SK-MEL-5 (cell line): ENCODE measurements at places on chromosomes 2 and 18. TPM values are rescaled to one million over a fixed set of nuclear protein-coding genes. Genes with fewer than 3 reads are reported as not detected.

DNA sequence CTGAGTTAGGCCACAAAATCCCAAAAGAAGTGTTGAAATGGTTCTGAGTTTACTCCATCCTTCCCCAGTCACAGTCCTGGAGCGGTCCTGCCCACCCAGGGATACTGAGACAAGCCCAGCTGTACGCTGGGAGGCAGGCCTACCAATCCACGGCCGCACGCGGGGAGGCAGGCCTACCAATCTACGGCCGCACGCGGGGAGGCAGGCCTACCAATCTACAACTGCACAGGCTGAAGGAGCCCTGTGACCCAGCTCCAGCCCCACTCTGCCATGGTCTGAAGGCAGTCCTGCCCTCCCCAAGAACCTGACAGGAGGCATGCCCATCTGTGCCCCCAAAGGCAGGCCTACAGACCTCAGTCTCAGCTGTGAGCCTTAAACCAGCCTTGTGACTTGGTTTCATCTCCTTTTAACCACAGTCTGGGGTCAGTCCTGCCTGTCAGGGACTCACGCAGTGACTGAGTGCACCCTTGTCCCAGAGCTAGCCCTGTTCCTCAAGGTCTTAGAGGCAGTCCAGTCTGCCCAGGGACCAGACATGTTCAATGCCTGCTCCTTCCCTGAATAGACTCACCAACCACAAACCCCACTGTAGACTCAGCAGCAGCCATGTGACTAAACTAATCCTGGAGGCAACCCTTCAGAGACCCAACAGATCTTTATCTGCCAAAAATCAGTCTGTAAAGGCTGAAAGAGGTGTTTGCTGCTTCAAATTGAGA lies 36.8 kb downstream of the GPC1 start:
- DNase-seq: no peak

DNA sequence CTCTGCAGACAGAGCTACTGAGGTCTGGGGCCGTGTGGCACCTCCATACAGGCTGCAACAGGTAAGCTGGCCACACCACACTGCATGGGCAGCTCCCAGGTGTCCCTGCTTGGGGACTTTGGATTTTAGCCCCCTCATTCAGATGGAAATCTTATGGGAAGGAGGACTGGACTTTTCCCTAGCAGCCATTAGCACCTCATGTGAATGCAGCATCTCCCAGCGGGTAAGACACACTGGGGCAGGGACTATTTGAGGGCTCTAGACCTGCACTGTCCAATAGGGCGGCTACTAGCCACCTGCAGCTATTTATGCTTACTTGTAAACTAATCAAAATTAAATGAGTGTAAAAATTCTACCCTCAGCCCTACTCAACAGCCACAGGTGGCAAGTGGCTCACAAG lies 34.2 kb upstream of the GLI2 start:
- DNase-seq: no peak

DNA sequence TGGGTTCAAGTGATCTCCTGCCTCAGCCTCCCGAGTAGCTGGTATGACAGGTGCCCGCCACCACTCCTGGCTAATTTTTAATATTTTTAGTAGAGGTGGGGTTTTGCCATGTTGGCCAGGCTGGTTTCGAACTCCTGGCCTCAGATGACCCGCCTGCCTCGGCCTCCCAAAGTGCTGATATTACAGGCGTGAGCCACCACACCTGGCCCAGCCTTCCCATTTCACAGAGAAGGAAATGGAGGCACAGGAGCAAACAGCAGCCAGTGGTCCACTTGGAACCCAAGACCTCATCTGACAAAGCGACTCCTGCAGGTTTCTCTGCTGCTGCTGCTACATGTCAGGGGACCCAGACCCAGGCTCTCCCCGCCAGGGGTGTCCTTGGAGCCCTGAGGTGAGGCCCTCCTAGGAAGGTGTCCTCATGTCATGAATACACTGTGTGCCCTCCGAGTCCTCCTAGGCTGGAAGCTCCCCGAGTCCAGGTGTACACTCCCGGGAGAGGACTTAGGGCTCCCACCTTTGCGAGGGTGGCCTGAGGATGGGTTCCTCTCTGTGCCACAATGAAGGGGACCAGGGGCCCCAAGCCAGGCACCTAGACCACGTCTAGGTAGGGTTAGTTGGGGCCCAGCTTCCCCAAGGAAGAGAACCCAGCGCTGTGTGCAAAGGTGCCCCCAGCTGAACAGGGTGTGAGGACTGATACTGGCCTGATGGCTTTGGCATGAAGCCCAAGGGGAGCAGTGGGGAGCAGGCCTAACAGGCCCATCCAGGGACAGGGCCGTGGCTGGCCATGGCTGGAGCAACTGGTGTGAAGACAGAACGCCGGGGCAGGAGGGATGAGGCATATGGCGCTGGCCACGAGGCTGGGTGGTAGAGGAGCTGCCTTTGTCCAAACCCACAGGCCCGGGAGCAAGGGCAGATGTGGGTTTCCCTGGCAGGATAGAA lies 56.1 kb downstream of the HS6ST1 start:
- DNase-seq: no peak

The LAMA3 gene
- total RNA-seq: 0.67 and 1.1 TPM in 2 replicates
